ENCODE measurements at places on chromosomes 7 and 10.

GRCh38 chr7:121395961-121396757, at the start of gene FAM3C:
Gene FAM3C (minus strand): TSS chr7:121396308. CDS start chr7:121382969, 13,339 bp downstream.
- peak; percentile 88 for DNase-seq

DNA sequence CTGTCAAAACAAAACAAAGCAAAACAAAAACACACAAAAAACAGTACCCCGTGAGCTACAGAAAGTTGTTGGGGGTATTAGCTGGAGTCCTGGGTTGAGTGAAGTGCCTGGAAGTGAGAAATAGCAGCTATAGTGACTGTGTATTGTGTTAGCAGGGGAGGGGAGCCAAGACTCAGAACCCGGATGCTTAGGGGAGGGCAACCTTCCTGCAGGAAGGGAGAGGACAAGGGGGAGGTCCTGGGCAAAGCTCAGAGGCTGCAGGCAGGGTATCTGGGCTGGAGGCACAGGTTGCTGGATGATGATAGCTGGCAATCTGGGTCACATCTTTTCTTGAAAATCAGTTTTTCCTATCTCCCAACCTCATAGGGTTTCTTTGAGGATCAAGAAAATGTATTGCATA, 75.8 kb upstream of the PARD3 start:
- no peak for DNase-seq

- DNase-seq: no peak
Measured at GRCh38 chr10:133401981-133402725, 8.2 kb downstream of the MTG1 start.

DNA sequence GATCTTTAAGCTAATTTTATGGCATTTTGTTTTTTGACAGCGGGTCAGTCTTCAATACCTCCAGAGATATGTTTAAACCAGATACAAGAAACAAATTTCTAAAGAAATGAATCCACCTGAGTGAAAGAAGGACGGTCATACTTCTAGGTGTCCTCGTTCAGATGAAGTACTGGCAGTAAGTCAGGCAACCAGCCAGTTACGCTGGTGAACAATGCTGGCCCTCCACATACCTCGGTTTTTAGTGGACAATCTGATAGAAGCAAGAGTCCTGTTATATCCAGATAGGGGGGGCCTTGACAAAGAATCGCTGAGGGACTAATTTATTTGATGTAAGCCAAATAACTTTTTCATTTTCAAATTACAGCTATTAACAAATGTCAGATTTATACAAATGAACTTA, 266.4 kb upstream of the KLF14 start:
- DNase-seq: no peak

DNA sequence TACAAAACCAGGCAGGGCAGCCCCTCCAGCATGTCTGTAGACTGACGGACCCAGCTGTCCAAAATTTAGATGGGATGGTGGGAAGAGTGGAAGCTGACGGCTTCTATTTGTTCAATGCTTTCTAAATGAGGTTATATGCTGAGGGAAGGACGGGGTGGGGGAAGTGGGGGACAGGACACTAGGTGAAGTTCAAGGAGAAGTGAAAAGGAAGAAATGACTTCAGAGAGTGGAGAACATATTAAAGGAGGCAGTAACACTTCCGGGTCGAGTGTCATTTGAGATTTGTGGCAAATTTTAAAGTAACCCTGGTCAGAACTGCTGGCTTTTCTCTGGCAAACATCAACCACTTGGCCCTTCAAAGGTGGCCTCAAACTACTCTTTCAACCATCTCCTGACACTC, 9.4 kb downstream of the PIP4K2A start:
- DNase-seq: peak; percentile 33
